ENCODE measurements at places on chromosomes 2 and 18.

GRCh38 chr2:205267323-205267722 is 415.0 kb upstream of the NRP2 start:
- DNase-seq, result no peak

DNA sequence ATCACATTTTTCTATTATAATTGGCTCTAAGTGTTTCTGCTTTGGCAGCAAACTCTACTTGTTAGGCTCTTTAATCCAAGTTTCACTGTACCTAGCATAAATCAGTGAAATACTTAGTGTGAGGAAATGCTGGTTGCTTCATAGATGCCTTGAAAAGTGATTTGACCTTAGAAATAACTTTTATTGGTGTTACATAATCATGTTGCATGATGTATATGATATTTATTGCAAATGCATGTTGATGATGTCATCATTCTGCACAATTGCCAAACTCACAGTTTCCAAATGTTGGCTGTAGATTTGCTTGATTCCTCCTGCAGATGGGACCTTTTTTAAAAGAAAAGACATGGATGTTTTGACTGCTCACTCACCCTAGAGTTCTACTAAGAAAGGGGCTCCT is 137.6 kb upstream of the BCL2L11 start:
- no peak for DNase-seq

- no peak for DNase-seq
These were observed 60.2 kb upstream of the TCF7L1 start for GRCh38 chr2:85073033-85073432.

DNA sequence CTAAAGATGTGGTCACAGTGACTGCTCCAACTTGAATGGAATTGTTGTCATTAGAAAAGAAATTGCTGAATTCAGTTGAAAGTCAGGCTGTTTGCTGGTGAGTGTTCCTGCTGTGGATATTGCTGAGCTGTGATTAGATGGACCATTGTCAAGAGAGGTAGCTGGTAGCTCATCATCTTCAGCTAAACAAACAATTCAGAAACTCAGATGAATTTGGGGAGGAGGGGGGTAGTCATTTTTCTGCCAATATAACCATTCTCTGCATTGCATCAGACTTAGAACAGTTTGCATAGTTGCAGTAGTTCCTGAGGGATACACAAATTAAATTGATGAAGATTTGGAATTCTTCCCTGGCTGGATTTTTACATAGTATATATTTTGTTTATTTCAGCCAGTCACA is 108.3 kb downstream of the MTCL1 start:
- DNase-seq, result no peak

- no peak for DNase-seq
These were observed 6.4 kb upstream of the IL1RL1 start for GRCh38 chr2:102304711-102305611.

DNA sequence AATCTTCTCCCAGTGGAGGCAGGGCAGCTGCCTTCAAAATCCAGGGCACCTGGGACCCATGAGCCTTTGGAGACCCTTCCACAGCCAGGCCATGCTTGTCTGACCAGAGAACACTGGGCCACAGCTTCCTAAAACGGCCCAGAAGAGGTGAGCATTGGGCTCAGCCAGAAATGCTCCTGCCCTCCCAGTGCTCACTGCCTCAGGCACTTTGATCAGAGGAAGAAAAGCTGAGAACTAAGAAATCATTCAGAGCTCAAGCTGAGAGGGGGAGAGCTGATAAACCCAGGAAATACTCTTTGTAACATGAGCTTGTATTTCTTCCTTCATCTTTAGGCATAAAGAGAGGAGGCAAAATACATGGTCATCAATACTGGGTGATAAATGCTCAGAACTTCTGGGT is 365.5 kb upstream of the KLHL29 start:
- no peak for DNase-seq

DNA sequence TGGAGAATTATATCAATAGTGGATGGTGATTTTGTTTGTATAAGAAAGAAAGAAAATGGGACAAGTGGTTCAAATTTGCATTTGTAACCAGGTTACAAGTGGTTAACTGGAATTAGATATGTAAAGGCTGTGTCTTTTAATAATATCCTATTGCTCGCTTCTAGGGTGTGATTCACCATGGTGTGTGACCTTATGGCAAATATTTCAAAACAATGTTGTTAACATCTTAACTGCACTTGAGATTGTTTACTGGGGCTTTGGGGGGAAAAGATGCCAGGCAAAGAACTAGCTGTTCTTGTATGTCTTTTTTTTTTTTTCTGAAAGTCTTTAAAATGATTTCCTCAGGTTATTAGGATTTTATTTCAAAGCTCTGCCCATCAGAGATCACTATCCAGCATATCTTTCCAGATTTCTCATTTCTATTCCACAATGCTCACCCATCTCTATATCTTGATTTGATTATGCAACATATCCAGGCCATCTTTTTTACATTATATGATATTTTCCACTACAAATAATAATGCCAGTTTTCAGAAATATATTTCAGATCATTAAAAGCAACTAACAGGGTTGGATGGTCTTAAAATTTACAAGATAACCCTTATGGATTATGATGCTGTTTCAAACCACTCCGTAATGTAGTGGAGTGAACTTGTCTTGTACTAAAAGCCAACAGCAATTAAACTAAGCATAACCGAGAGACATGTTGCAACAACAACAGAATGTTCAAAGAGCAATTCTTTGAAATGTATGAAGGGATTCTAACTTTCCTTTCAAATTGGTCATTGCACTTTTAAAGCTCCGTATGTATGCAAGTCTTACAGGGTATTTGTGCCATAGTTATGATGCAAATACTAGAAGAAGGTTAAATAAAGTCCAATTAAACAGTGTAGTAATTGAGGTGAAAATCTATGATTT is 341.5 kb upstream of the ETAA1 start:
- no peak for DNase-seq

GRCh38 chr2:174667250-174667860 is 69.8 kb upstream of the WIPF1 start:
- DNase-seq, result peak; percentile 43

GRCh38 chr2:168172071-168172470 is 75.3 kb downstream of the STK39 start:
- no peak for DNase-seq

DNA sequence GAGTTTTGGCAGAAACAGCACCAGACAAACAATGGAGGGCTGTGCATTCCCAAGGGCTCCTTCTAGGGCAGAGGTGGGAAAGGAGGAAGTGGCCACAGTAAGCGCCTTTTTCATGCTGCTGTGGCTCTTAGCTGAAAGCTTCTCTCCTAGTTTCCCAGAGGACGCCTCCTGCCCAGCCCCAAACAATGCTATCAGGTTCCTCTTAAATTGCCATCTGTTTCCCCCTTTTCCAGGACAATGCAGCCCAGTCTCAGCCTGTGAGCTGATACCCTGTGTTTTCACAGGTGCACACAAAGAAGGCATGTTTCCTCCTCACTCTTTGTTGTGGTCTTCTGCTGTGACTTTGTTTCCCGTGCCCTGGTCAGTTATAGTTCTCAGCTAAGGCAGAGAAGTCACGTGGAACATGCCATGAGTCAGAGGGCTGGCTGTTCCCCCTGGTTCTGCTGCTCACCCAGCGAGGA is 5.4 kb upstream of the FAM124B start:
- no peak for DNase-seq

DNA sequence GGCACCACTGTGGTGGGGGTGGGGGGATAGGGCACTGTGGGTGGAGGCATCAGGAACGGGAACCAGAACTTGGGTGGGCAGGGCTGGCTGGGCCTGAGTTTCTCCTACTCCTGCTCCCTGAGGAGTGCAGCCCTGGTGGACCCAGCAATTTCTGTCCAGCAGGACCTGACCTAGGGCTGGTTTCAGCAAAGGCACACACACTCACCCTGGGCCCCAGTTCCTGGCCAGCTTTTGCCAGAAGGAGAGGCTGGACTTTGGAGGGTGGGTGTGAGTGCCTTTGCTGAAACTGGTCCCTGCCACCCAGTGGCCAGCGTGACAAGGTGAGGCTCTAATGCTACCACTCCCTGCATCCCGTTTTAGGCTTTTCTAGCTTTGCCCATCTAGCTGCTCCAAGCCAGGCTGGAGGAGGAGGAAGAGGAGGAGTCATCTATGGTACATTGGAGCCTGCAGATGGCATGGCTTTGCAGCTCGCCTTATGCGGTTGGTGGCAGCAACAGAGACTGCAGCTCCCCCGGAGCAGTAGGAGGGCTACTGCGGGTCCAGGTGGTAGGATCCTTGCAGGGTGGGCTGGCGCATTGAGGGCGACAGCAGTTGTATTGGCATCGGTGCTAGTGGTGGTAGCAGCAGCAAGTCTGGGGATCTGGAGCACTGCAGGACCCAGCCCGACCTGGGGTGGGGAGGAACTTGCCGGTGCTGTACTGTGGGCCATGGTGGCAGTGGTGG is 40.4 kb upstream of the IMP4 start:
- DNase-seq, result peak; percentile 1

DNA sequence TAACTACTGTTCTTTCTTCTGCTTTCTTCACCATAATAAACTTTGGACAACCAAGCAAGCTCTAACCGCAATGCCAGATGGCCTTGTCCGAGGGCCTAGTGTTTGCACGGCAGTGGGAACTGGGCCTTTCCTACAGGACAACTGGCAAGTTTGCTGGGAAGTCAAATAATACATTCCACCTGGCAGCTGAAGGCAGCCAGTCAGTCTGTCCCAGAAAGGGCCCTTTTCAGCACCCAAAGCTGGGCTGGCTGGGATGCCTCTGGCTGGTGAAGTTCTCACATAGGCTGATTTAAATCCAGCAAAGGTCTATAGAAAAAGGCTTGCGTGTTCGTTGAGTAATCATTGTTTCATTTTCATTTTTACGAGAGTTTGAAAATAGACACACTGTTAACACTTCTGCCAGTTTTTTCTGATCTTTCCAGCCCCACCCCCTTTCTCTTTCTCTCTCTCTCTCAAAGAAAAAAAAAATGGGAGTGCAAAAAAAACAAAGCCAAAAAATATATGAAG is 110.0 kb upstream of the EPAS1 start:
- no peak for DNase-seq

- no peak for DNase-seq
These were observed 1.4 kb upstream of the ANXA4 start for GRCh38 chr2:69740502-69740951.

DNA sequence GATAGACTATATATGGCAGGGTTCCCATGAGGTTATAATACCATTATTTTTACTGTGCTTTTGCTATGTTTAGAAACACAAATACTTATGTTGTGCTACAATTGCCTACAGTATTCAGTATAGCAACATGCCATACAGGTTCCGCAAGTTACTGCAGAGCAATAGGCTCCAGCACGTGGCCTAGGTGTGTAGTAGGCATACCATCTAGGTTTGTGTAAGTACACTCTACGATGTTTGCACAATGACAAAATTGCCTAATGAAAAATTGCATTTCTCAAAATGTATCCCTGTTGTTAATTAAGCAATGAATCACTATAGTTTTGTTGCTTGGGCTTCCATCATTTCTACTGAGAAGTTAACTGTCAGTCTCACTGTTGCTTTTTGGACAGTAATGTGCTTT is 9.8 kb downstream of the CD302 start:
- no peak for DNase-seq

DNA sequence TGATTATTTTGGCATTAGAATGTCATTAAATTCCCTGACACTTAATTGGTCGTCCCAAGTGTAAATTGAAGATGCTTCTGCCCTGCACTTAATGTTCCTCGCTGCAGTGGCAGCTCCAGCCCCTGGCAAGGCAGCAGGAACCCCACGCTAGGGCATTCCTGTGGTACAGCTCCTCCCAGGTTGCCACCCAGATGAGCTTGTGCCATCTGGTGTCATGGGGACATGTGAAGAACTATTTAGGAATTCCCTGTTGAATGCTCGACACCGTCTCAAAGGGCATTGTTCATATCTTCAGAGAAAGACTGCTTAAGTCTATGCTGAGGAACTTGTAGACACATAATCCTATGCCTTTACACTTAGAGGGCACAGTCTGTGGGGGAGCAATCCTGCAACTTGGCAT is 38.9 kb downstream of the BCL2L11 start:
- DNase-seq, result no peak

DNA sequence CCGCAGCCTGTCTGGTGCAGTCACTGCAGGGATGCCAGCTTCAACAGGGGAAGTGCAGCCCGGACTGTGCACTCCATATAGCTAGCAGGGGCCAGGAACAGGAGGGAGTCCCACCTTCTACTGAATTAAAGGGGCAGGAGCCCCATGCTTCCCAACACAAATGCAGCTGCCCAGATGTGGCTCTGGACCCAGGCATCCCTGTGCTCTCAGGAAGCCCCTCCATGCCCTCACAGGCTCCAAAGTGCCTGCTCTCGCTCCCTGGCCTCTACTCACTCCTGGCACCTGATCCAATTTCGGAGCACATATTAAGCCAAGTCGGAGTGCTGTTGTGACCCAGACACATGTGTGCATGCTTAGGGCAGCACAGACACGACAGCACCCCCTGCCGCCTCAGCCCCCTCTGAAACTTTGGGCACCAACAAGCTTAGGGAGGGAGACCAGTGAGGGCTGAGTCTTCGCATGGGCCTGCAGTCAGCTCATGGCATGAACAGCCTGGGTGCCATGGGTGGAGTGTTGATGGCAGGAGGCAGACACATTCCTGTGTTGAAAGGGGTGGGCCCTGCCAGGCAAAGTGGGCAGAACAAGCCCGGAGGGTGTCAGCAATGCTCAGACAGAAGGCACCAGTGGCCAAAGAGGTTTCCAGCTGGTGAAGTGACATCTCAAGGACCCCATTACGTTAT is 83.5 kb downstream of the ZNF804A start:
- no peak for DNase-seq

DNA sequence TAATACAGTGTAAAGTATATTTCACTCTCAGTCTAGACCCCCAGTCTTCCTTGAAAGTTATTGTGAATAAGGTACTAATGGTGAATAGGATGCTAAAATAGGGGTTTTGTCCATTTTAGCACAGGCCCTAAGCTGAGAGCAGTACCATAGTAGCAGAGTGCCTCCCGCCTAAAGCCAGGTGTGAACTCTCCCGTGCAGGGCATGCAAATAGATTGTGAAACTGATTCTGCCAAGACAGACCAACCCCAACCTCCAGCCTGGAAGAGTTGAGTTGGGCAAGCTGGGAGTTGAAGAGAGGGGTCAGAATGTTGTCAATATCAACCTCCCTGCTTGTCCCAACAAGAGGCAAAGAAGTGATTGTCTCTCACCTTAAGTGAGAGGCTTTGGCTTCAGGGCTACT is 97.4 kb upstream of the CYRIA start:
- DNase-seq, result no peak

DNA sequence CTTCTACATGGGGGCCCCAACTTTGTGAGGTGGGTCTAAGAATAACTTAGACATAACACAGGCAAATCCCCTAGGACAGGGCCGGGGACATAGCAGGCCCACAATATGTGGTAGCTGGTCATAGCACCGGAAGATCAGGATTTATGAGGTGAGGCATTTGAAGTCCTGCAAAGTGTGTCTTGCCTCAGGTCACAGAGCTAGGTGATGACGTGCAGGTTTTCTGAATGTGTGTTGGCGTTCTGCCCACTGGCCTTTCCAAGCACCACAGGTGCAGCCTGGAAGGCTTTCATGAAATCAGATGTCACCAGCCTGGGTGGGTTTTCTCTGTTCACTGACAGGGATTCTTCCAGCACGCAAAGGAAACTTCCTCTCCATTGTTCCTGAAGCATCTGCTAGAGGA is 119.1 kb downstream of the LRATD1 start:
- no peak for DNase-seq

- no peak for DNase-seq
These were observed 22.9 kb upstream of the ABCA12 start for GRCh38 chr2:215161301-215161829.

Measured in hematopoietic multipotent progenitor cell treated with erythropoietin and hydrocortisone succinate and interleukin-3 and kit ligand, for 8 days (in vitro differentiated cells).